ENCODE measurements at places on chromosomes 3 and 15. TPM values are rescaled to one million over a fixed set of nuclear protein-coding genes. Genes with fewer than 3 reads are reported as not detected.

Gene DIPK2A
- 7.4 TPM for total RNA-seq

Gene LRRC31
- not detected for total RNA-seq

Gene NOP10
- 553 TPM for total RNA-seq

Gene STRIT1
- total RNA-seq, result not detected

Gene IGSF11
- 4.4 TPM for total RNA-seq

Gene LRTM1
- total RNA-seq, result not detected

Gene CPB1
- total RNA-seq, result not detected

All from A549 treated with ZK216348 at 1 μM for 4 hours (cell line).